ENCODE measurements at places on chromosomes 13 and 19.
A peak's percentile ranks its signal among the peaks of the same experiment; 100 is the strongest.

DNA sequence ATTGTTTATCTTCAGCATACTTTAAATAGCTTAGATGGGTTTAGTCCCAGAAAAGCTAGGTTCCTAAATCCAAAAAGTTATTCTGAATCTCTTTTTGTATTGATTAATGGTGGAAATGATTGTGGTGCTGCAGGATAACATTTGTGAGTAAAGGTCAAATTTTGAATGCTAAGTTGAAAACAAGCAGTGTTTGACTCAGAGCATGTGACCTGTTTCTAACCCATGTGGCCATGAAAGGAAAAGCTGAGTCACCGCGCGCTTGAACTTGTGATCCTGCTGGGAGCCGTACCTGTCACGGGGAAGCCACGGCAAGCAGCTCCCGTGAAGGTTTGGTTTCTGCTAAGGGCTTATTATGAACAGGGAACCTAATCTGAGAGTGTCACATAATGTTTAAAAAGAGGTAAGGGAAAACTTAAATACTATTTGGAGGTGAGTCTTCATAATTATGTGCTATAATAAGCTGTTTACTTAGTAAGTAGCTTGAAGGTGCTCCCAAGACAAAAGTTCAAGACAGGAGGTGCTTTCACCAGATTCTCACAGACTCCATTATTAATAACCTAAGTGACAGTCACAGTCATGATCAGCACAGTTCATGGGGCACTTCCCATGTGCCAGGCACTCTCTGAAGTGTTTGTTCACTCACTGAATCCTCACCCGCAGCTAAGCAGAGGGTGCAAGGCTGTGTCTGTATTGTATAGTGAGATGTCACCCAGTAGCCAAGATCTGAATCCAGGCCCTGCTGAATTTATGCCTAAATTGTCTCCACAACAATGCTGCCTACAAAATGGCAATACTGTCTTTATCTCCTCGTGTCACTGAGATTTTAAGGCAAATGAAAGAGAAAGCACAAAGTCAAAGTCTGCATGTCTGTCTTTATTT lies 286.5 kb downstream of the MYO16 start:
- DNase-seq, result peak; percentile 86

GRCh38 chr19:55441319-55441691 lies 1.8 kb downstream of the SHISA7 start:
- DNase-seq, result no peak

DNA sequence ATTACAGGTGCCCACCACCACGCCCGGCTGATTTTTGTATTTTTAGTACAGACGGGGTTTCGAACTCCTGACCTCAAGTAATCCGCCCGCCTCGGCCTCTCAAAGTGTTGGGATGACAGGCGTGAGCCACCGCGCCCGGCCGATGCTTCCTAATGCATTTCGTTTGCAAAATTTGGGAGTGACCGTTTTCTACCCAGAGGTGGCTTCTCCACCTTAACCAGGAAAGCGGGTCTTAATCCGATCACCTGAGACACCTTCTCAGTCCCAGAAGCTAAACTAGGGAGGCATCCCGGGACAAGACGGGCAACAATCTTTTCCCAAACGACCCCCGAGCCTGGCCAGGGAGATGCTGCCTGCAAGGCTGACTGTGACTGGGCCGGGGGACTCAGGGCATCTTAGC lies 14.8 kb upstream of the MATK start:
- DNase-seq, result no peak

GRCh38 chr19:32872391-32872790 lies 2.8 kb upstream of the SLC7A9 start:
- DNase-seq, result no peak

DNA sequence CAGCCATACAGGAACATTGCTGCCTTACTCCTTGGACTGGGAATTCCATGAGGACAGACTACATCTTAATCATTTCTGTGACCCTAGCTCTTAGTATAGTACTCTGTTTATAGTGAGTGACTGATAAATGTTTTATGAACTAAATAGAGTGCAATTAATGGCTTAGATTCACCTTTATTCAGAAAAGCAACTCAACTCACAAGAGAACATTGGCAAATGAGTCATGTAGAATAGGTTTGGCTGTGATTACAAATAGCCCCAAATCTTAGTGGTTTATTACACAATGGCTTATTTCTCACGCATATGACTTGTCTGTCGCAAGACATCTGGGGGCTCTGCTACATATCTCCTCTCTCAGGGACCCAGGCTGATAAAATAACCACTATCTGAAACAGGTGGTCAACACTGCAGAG lies 121.6 kb upstream of the KL start:
- DNase-seq, result peak; percentile 30

- DNase-seq, result peak; percentile 22
Observed at GRCh38 chr13:95352486-95352885, 51.2 kb upstream of the ABCC4 start.

DNA sequence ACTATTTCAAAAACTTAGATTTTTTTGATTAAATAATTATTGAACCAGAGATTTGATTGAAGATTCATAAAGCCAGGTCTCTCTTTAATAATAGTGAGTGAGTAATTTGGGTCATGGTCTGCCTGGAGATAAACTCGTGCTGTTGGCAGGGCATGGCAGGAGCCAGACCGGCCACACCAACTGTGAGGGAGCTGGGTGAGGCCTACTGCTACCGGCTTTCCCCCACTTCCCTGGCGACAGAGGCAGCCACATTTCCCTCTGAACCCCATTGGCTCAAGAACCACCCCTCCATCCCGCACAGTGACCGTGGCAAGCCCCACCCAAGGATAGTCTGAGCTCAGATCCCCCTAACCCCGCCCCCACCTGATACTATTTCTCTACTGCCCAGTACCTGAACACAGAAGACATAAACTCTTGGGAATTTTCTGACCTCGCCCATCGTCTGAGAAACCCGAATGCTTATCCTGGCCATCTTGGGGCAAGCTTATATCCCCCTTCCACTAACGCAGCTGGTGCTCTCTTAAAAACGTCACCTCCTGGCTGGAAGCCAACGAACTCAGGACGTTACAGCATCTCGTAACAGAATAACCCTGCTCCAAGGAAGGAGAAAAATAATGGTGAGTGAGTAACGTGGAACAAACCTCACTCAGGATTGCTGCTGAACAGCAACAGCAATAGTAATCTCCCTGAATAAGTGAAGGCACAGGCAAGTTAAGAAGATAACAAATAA lies 627.6 kb upstream of the PCDH9 start:
- no peak for DNase-seq

GRCh38 chr13:83824120-83824519 lies 58.2 kb downstream of the SLITRK1 start:
- no peak for DNase-seq

GRCh38 chr19:48348045-48348444 lies 15.7 kb downstream of the TMEM143 start:
- DNase-seq, result no peak

DNA sequence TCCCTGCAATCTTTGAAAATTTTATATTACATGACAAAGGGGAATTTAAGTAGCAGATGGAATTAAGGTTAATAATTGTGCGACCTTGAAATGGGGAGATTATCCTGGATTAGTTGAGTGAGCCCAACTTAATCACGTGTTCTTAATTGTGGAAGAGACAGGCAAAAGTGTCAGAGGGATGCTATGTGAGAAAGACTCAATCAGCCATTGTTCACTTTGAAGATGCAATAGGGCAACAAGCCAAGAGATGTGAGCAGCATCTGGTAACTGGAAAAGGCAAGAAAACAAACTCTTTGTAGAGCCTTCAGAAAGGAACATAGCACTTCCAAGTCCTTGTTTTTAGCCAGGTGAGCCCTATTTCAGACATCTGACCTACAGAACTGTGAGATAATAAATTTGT lies 247.7 kb downstream of the SLITRK1 start:
- no peak for DNase-seq

GRCh38 chr13:21747456-21747855 lies 76.6 kb downstream of the FGF9 start:
- no peak for DNase-seq

DNA sequence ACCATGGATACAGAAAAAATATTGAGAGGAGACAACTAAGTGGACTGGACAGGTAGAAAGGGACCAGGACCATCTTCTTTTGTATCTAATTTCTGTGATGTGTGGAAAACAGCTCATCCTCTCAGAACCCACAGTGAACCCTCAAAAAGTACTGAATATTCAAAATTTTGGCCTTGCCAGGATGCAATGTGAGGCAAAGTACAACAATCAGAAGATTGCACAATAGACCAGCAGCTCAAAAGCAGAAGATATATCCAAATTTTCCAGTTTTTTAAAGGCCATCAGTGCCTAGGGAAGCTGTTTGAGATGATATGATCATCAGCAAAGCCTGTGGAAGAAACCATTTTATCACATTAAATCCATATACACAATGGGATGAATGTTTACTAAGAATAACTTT lies 973.3 kb upstream of the MIR17HG start:
- no peak for DNase-seq

DNA sequence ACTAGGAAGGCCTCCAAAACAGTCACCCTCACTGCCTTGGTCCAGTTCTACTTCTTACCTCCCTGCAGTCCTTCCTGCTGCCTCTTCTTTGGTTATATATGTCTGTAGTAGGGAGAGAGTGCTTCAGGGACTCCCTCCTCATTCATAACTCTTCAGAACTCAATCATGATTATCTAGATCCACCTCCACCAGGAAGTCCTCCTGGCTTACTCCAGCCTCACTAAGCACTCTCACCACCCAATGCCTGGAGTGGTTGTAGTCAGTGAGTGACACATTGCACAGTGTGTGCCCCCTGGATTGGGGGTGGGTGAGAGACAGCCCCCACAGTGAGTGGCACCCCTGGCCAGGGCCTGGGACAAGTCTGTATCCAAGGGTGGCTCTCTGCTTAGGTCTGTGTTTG lies 10.0 kb upstream of the FOSB start:
- no peak for DNase-seq

Data from Daoy (cell line).